Type B pancreatic cell (in vitro differentiated cells): ENCODE measurements at places on chromosomes 13 and 19. TPM values are rescaled to one million over a fixed set of nuclear protein-coding genes. Genes with fewer than 3 reads are reported as not detected.

FPR1 gene
- total RNA-seq: not detected in 2 replicates

CACNG6 gene
- total RNA-seq: 0.27 and 0.98 TPM in 2 replicates

CEACAM20 gene
- total RNA-seq: 2.3 TPM in 1 of 2 replicates, not detected in the other

WDR88 gene
- total RNA-seq: 0.45 TPM in 1 of 2 replicates, not detected in the other

TMEM145 gene
- total RNA-seq: 0.88 and 3.6 TPM in 2 replicates

IGFL1 gene
- 0.56 and 0.76 TPM in 2 replicates for total RNA-seq

CAMSAP3 gene
- 28.6 and 51.8 TPM in 2 replicates for total RNA-seq

SLC25A41 gene
- 1.0 and 1.1 TPM in 2 replicates for total RNA-seq

MBD3L2 gene
- not detected in 2 replicates for total RNA-seq

CGB8 gene
- total RNA-seq: 9.4 TPM in 1 of 2 replicates, not detected in the other

MISP3 gene
- total RNA-seq: 3.1 and 3.6 TPM in 2 replicates

TBXA2R gene
- not detected in 2 replicates for total RNA-seq

RAB3A gene
- total RNA-seq: 6.7 and 8.7 TPM in 2 replicates

DENND1C gene
- total RNA-seq: 0.93 and 0.94 TPM in 2 replicates

SLC10A2 gene
- total RNA-seq: 1.7 and 3.0 TPM in 2 replicates

TMIGD2 gene
- not detected in 2 replicates for total RNA-seq

PRR19 gene
- total RNA-seq: 2.2 and 2.4 TPM in 2 replicates

RGCC gene
- 2.7 TPM in 2 replicates for total RNA-seq

HCN2 gene
- 1.4 and 1.9 TPM in 2 replicates for total RNA-seq

TICAM1 gene
- total RNA-seq: 8.3 and 20.5 TPM in 2 replicates

FBL gene
- total RNA-seq: 327 and 356 TPM in 2 replicates

DEDD2 gene
- total RNA-seq: 23.7 and 29.3 TPM in 2 replicates

CEBPA gene
- 24.4 and 50.4 TPM in 2 replicates for total RNA-seq

NCAN gene
- total RNA-seq: 0.07 and 0.80 TPM in 2 replicates

RGS9BP gene
- total RNA-seq: 1.4 TPM in 2 replicates

SLC25A30 gene
- 5.5 and 7.6 TPM in 2 replicates for total RNA-seq

CHST8 gene
- 5.7 and 10.8 TPM in 2 replicates for total RNA-seq

SBSN gene
- 0.53 TPM in 1 of 2 replicates, not detected in the other for total RNA-seq

SHD gene
- total RNA-seq: 4.9 and 6.1 TPM in 2 replicates
